Suprapubic skin (tissue), 4 donors: ENCODE measurements at places on chromosomes 5 and 9. TPM values are rescaled to one million over a fixed set of nuclear protein-coding genes. Genes with fewer than 3 reads are reported as not detected.

DNA sequence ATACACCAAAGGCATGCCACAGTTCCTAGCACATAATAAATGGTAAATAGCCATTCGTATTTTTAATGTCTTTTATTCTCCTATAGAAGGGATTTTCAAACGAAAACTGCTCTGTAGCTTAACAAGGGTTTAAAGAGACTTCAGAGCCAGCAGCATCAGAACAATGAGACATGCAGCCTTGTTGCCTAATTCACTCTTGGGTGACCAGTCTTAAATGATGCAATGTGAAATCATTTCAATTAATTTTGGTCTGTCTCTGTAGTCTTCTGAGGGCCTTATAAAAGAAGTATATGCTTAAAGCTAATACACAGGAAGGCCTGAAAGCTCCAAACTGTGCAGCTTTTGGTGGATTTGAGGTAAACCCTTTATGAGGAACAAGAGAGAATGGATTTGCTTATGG, 888.8 kb upstream of the WWC1 start:
- DNase-seq: no peak
- H3K27ac ChIP-seq: no peak overlapping the region
- no peaks in the 10 kb centered on the region for H3K4me1 ChIP-seq
- no peaks in the 10 kb centered on the region for H3K36me3 ChIP-seq
- no peak overlapping the region for H3K4me3 ChIP-seq
- no peaks in the 10 kb centered on the region for H3K27me3 ChIP-seq

ZCCHC7 gene
- 22.4 TPM for total RNA-seq

SLC44A1 gene
- 56.1 TPM for total RNA-seq

DNA sequence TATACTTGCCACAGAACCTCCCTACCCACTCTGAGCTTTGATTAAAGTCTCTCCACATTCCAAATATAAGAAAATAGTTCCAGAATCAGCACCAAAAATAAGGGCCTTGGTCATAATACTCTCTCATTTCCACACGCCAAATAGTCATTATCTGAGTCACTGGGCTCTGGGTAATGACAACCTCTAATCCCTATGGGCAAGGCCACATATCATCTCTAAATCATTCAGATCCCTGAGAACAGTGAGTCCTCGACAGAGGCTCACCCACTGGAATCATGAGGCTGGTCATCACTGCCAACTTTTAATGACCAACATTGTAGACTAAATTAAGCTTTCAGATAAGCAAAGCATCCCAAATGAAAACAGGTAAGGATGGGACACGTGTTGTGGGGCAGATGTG, 28.1 kb downstream of the FAM114A2 start:
- DNase-seq: no peak
- no peaks in the 10 kb centered on the region for H3K27me3 ChIP-seq
- H3K27ac ChIP-seq: no peak overlapping the region
- H3K4me3 ChIP-seq: no peak overlapping the region
- peaks cover 24% of the 10 kb centered on the region for H3K36me3 ChIP-seq

DNA sequence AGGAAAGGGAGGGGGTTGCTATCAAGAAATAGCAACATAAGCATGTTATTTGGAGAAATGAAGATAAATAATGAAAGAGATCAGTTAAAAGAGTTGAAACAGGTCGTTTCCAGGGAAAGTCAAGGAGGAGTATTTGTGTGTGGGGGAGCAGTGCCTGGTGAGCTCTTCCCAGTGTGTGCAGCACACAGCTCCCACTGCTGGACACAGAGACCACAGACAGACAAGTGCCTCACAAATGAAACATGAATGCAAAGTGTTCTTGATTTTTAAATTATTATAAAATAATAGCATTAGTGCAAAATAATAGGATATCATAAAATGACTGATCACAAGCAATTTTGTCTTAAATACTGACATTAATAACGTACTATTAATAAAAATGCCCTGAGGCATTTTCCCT, 40.8 kb downstream of the LIFR start:
- no peaks in the 10 kb centered on the region for H3K4me1 ChIP-seq
- H3K27me3 ChIP-seq: no peaks in the 10 kb centered on the region
- H3K4me3 ChIP-seq: no peak overlapping the region
- H3K36me3 ChIP-seq: peaks cover 10% of the 10 kb centered on the region
- no peak for DNase-seq
- no peak overlapping the region for H3K27ac ChIP-seq

DNA sequence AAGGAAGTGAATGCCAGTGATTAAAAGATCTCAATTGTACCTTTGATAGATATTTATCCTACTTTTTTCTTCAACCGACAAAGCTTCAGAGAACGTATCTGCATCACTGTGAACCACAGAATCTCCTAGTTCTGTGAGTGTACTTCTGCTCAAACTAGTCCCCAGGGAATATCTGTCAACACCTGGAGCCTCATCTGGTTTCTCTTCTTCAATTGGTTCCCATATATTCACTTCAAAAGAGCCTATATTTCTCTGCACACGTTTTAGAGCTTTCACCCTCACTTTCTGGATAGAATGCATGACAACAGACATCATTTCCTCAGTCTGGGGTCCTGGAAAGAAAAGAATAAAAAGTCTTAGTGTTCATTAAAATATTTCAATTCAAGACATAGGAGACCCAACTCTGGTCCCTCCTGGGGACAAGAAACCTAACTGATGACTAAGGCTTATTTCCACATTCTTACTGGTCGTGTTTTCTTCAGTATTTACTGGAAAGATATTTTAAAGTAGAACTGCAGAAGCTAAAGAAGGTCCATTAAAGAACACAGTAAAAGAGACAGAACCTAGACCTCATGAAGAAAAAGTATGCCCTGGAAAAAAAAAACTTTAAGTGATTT, 64.3 kb downstream of the CPLANE1 start:
- H3K4me3 ChIP-seq: no peak overlapping the region
- H3K4me1 ChIP-seq: no peaks in the 10 kb centered on the region
- H3K27me3 ChIP-seq: no peaks in the 10 kb centered on the region

GRCh38 chr5:1901061-1901460, 18.3 kb upstream of the IRX4 start:
- H3K4me3 ChIP-seq: no peak overlapping the region
- no peak for DNase-seq
- H3K4me1 ChIP-seq: no peaks in the 10 kb centered on the region
- H3K36me3 ChIP-seq: no peaks in the 10 kb centered on the region
- H3K27ac ChIP-seq: peak overlapping the region; percentile 46
- H3K27me3 ChIP-seq: peaks cover 8% of the 10 kb centered on the region

SHC3 gene
- total RNA-seq: 1.7 TPM
